ENCODE measurements at places on chromosomes 4 and X. TPM values are rescaled to one million over a fixed set of nuclear protein-coding genes. Genes with fewer than 3 reads are reported as not detected.

DNA sequence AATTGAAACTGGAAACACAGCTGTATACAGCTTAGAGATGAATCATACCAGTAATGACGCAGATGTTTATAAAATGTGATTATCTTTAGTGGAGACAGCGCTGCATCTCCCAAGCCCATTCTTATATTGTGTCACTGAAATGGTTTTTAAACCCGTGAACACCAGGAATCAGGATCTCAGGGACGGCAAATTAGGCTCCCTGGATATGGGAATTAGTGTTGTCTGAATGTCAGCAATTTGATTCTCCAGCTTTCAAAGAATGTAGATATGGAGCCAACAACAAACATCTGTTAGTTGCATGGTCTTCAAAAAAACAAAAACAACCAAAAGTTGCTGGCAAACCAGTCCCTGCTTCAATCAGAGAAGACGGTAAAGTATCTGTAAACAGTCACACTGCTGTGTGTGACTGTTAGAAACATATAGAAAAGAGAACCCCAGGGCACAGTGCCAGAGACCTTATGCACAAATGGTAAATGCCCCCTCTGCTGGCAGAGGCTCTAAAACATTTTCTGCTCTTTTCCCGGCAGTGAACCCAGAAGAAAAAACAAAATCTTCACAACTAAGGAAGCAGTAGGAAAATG lies 351.9 kb upstream of the FTHL17 start:
- DNase-seq = no peak

DNA sequence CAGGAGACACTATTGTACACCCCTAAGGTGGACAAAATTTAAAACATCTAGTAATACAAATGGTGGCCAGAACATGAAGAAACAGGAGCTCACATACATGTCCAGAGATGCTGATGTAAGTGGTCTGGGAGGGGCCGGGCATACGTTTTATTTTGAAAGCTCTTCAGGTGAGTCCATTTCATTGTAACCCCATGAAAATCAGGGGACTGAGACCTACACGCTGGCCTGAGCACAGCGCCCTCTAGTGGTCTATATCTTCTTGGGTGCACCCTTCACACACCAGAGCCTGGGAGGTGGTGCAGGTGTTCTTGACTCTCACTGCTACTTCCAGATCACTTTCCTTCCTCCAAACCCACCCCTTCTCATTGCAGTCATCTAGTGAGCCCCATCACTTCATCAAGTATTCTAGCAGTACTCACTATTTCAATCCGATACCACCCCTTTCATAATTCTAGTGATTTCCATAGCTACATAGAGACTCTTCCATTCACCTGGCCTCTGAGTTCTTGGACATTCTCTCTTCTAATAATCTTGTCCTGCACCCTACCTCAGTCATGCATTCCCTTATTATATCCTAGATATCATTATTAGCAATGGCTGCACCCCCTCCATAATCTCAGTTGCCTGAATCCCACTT lies 4.3 kb upstream of the TLR6 start:
- DNase-seq = no peak

GRCh38 chrX:150074175-150074574 lies 135.9 kb upstream of the EOLA2 start:
- DNase-seq = no peak

DNA sequence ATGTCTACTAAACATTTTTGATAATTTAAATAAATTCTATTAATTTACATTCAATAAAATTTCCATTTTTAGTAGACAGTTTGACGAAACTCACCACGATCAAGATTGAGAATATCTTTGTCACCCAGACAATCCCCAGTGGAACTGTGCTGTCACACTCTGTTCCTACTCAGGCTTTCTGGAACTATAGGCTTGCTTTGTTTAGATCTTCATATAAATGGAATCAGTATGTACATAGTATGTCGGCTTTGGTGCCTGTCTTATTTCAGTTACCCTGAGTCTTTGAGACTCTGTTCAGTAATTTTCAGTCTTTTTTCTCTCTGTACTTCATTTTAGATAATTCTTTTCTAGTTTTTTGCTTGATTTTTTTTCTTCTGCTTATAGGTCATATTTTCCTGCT lies 163.5 kb upstream of the EMCN start:
- DNase-seq = no peak

The GC gene
- not detected for total RNA-seq

DNA sequence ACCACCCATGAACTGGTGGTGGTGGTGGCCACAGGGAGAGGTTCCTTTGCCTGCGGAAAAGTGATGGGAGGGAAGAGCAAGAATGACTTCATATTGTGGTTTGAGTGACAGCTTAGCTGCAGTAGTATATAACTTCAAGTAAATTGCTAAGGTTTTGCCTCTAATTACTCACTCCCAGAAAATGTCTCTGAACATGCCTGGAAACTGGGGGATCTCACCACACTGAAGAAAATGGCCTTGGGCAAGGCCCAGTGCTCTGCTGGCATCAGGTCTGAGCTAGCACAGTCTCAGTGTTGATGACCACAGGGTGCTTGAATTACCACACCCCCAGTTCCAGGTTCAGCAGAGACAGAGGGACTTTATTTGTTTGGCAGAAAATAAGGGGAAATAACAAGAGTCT lies 2085.4 kb downstream of the ARAP2 start:
- no peak for DNase-seq

DNA sequence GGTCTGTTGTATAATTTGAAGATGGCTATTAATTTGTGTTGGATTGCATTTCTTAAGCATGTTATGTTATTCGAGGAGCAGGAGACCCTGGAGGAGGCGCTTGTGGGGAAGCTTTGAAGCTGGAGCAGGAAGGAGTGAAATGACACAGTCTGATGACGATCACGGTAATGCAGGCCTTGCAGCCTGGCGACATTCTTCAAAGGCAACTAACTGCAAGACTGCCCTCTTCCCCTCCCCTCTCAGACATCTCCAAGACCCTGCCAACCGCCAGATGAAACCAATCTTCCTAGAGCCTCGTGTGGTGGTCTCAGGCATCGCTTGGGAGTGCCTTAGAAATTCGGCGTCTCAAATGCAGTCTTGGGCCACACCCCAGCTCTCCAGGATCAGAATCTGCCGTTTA lies 16.1 kb downstream of the CLCN4 start:
- DNase-seq = no peak

The TMPRSS11A gene
- not detected for total RNA-seq

- no peak for DNase-seq
Observed at GRCh38 chr4:36004204-36004851, 240.0 kb downstream of the ARAP2 start.
